ENCODE measurements at places on chromosomes 16 and 17.

DNA sequence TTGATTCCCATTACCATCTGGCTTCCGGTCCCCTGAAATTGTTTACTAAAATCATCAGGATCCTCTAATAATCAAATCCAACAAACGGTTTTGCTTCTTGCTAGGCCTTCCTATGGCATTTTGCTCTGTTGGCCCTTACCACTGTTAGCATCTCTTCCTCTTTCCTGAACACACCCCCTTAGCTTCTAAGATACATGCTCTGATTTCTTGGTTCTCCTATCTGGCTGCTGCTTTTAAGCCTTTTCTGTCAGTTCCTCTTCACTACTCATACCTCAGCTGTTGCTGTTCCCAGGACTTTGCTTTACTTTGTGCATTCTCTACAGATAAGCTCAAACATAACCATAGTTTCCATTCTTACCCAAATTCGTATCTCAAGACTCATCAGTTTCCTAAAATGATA, 11.4 kb downstream of the CAPNS2 start:
- DNase-seq, result no peak

GRCh38 chr17:7955414-7956227, 23.6 kb downstream of the CNTROB start:
- no peak for DNase-seq

- DNase-seq, result no peak
Measured at GRCh38 chr17:17060001-17060922, 18.0 kb downstream of the MPRIP start.

GRCh38 chr16:23155445-23156049, 6.3 kb upstream of the USP31 start:
- no peak for DNase-seq

DNA sequence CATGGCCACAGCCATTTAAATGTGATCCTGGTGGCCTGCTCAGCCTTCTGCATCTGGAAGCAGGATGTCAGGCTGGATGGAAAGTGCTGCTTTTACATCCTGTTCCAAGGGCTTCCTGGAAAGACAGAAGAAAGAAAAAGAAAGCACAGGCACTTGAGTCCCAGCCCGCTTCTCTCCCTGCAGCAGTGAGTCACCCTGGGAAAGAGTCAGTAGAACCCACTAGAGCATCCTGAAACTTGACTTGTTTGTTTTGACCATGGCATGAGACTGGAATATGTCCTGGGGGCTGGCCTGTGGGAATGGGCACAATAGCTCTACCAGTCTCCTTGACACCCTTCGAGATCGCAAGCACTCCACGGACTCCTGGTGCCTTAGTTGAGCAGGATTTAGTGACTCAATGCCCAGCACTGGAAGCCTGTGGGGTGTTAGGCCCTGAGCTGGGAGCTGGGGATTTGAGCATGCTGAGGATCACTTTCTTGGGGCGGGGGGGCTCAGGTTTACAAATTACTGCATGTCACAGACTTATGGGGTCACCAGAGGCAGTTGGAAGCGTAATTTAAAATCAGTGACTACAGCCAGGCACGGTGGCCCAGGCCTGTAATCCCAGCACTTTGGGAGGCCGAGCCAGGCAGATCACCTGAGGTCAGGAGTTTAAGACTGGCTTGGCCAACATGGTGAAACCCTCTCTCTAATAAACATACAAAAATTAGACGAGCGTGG, 22.1 kb upstream of the GNA13 start:
- no peak for DNase-seq

GRCh38 chr17:79792984-79793923, 3.6 kb downstream of the CBX8 start:
- DNase-seq, result no peak

DNA sequence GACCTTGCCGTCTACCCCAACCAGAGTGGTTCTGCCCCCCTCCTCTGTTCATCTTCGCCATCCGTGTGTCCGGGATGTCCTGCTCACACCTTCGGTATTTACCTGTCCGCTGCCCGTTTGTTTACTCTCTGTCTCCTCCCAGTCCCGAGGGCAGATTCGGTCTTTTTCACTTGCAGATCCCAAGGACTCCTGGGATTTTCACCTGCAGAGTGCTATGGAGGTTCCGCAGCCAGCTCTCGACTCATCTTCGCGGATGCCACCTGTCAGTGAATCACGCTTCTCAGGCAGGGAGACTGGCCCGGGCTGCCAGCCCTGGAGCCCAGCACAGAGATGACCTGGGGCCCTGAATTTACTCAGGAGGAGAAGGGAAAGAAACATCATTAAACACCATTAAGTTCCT, 8.1 kb downstream of the CRISPLD2 start:
- no peak for DNase-seq

Data from DMS 273 treated with DMSO at 0.1 percent for 48 hours (cell line).